ENCODE measurements at places on chromosomes 5 and 9. TPM values are rescaled to one million over a fixed set of nuclear protein-coding genes. Genes with fewer than 3 reads are reported as not detected.

DNA sequence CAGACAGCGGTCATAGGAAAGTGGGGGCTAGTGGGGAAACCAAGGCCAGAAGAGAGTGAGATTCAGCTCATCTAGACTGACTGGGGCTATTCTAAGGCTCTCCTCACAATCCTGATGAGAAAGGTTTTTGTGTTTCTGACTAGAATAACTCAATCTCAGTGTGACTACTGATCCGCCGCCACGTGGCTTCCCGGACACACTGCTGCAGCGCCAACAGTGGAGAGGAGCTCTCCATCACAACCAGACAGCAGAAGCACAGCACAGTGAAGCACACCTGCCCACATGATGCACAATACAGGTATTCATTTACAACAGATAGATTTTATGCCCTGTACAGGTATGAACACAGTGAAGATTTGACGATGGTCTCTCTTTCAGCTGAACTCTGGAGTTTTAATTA, 25.4 kb downstream of the NREP start:
- DNase-seq: no peak
- peak overlapping the region; percentile 67 for H3K27ac ChIP-seq
- no peaks in the 10 kb centered on the region for H3K27me3 ChIP-seq

- no peaks in the 10 kb centered on the region for H3K36me3 ChIP-seq
- H3K27ac ChIP-seq: no peak overlapping the region
- peaks cover 12% of the 10 kb centered on the region for H3K4me1 ChIP-seq
- peaks cover 4% of the 10 kb centered on the region for H3K27me3 ChIP-seq
- no peak for DNase-seq
Measured at GRCh38 chr9:82938426-82939218, 124.3 kb downstream of the RASEF start.

The FGF10 gene
- total RNA-seq: 1.5 TPM

The TRMT10B gene
- total RNA-seq: 8.8 TPM

The ANXA2R gene
- 0.74 TPM for total RNA-seq

The KYAT1 gene
- 11.5 TPM for total RNA-seq

Measured in type B pancreatic cell (in vitro differentiated cells).